Hematopoietic multipotent progenitor cell (in vitro differentiated cells): ENCODE measurements at places on chromosomes 6 and 20.

DNA sequence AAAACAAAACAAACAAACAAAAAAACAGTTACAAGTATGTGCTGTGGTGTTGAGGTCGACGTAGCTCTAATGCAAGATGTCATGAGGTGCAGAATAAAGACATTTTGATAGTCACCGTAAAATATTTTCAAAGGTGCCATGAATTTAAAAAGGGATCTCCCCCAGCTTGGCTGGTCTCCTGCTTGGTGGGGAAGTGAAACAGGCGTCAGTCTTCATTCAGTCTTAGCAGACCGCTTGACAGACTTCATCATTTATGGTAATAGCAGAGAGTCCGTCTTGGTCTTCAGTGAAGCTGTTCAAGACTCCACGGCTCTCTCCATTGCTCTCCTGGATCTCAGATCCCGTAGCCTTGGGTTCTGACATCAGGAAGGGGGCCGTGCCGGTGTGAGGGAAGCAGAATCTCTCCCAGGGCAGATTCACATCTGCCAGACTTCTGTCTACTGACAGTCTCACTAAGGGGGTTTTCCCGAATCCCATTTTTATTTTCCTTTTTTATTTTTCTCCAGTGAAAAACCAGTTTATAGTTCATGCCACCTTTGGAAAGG, 1.6 kb downstream of the SLC24A3 start:
- DNase-seq = no peak

DNA sequence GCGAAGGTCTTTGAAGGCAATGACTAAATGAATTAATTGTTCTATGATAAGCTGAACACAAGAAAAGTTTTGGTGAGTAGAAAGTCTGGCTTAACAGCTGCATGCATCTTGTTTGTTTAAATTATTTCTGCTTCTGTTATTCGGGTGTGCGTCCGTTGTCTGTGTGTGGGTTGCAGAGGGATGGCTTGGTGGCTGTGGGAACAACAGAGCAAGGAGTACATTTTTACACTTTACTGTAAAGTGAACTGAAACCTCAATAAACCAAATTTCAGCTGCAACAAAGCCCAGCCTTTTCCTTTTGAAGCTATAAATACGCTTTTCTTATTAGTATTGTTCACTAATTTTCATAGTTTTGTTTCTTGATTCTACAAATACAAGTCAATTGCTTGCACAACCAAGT, 3.5 kb upstream of the LAMP5 start:
- no peak for DNase-seq

DNA sequence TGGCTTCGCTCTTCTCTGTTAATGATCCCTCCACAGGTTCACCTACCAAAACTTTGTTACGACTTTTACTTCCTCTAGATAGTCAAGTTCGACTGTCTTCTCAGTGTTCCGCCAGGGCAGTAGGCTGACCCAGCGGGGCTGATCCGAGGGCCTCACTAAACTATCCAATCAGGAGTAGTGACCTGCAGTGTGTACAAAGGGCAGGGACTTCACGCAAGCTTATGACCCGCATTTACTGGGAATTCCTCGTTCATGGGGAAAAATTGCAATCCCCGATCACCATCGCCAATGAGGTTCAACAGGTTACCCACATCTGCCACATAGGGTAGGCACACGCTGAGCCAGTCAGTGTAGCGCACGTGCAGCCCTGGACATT, 771.4 kb upstream of the DEFB115 start:
- no peak for DNase-seq

DNA sequence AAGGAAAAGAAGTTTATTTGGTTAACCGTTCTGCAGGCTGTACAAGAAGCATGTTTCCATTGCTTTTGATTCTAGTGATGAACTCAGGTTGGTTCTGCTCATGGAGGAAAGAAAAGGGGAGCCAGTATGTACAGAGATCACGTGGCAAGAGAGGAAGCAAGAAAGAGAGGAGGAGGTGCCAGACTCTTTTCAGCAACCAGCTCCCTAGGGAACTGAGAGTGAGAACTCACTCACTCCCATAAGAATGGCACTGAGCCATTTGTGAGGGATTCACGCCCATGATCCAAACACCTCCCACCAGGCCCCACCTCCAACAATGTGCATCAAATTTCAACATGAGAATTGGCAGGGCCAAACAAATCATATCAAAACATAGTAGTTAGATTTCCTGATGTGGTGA, 649.1 kb downstream of the EPM2A start:
- DNase-seq = no peak

DNA sequence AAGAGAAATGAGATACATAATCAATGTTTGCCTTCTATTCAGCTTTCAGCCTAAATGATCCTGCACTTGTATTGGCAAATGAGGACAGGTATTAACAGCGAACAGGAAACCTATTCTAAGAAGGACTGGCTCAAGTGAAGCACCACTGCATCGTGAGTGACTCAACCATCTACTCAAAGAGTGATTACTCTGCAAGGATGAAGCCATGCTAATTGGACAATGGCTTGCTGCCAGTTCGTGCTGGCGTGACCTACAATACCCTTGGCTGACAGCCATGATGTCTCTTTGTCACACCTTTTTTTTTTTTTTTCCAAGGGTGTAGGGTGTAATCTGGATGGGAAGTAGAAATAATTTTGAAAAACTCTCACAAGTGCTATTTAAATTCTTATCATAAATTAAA, 104.9 kb downstream of the GJA10 start:
- no peak for DNase-seq
